ENCODE measurements at places on chromosomes 2 and 18. TPM values are rescaled to one million over a fixed set of nuclear protein-coding genes. Genes with fewer than 3 reads are reported as not detected.

- DNase-seq = no peak
Observed at GRCh38 chr2:85899284-85899683, 10.5 kb upstream of the ST3GAL5 start.

- no peak for DNase-seq
Observed at GRCh38 chr2:226909126-226909525, 73.3 kb downstream of the RHBDD1 start.

- peak; percentile 38 for DNase-seq
Observed at GRCh38 chr2:32357318-32358110, 691 bp downstream of the BIRC6 start.

DNA sequence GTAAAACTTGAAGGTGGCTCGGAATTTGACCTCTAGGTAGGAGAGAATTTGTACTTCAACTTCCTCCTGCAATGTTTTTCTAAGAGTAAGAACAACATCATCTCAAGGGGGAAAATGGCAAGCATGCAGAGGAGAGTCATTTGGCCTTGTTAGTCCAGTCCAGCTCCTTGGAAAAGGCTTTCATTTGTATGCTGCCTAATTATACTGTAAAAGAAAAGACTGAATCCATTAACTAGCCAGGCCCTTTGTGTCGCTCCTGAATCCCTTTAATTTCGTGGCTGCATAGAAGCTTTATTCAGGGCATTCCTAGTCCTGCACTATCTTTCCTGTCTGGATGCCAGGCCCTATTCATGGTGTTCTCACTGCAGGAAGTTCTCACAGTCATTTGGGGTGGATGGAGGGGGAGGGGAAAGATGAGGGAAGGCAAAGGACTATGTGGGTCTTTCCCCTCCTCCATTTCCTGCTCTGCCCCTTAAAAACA, 36.0 kb downstream of the PHLPP1 start:
- peak; percentile 32 for DNase-seq

- DNase-seq = no peak
Observed at GRCh38 chr2:16067037-16067406, 126.7 kb downstream of the MYCN start.

DNA sequence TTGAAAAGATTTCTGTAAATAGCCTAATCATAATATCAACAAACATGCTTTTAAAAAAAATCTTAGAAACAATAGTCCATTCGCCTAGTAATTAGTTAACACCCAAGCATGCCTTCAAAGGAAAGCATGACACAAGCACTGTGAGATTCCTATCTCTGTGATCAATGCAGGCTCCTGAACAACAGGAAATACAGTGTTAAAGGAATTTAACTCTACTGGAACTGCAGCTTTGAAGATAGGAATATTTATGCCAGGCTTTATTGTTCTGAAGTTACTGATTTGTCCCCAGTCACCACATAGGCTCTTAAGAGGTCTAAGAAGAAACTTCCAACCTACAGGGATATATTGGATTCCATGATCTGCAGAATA, 15.4 kb upstream of the FAM124B start:
- DNase-seq = no peak

DNA sequence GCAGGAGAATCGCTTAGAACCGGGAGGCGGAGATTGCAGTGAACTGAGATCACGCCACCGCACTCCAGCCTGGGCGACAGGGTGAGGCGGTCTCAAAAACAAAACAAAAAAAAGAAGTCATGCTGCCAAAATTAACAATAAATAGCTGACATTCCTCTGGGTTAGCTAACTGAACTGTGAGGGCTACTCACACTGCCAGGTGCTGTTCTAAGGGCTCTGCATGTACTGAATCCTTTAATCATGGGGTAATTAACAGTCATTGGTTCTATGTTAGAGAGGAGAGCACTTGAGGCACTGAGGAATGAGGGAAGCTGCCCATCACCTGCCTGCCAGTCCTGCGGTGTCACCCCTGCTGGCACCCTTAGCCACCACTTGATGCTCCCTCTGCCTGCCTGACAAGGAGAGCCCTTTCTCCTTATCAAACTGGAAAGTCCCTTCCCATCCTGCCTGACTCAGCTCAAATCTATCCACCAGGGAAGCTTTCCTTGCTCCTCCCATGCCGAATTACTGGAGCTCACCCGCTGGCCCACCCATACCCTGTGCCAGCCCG, 73.0 kb upstream of the RIOK3 start:
- peak; percentile 57 for DNase-seq

GRCh38 chr18:76399613-76400391, 95.2 kb downstream of the ZNF516 start:
- no peak for DNase-seq

- no peak for DNase-seq
Observed at GRCh38 chr2:196238836-196239380, 67.5 kb upstream of the STK17B start.

DNA sequence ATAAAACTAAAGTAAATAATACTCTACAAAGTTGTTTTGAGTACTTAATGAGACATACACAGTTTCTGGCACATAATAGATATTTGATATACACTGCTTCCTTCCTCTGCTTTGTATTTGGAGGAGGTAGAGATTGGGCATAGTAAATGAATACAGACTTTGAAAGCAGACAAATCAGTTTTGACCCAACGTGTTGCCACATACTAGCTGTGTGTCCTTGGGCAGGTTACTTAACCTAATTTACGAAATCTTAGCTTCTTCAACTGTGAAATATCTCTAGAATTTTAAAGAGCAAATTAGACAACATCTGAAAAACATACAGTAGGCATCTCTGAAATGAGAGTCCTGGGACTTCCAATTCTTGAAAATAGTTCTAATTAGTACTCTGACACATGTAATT, 425.4 kb downstream of the TGIF1 start:
- DNase-seq = no peak

- DNase-seq = no peak
Observed at GRCh38 chr2:179793902-179794301, 67.5 kb downstream of the ZNF385B start.

DNA sequence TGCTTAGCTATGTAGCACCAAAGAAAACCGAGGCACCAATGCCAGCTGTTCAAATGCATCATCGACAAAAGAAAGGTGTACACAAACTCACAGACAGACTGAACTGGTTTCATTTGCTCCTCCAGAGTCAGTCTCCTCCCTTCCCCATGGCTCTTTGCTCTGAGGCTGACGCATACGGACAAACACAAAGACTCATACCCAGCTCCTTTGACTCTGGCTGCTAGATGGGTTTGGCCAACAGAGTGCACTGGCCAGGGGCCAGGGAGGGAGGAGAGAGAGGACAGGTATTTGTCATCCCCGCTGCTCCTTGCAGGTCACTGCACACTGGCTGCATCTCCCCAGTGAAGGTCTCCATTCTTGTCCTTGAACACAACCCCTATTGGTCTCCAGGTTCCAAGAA, 40.7 kb downstream of the DNER start:
- DNase-seq = peak; percentile 55

- no peak for DNase-seq
Observed at GRCh38 chr18:43160509-43160908, 45.0 kb upstream of the RIT2 start.

DNA sequence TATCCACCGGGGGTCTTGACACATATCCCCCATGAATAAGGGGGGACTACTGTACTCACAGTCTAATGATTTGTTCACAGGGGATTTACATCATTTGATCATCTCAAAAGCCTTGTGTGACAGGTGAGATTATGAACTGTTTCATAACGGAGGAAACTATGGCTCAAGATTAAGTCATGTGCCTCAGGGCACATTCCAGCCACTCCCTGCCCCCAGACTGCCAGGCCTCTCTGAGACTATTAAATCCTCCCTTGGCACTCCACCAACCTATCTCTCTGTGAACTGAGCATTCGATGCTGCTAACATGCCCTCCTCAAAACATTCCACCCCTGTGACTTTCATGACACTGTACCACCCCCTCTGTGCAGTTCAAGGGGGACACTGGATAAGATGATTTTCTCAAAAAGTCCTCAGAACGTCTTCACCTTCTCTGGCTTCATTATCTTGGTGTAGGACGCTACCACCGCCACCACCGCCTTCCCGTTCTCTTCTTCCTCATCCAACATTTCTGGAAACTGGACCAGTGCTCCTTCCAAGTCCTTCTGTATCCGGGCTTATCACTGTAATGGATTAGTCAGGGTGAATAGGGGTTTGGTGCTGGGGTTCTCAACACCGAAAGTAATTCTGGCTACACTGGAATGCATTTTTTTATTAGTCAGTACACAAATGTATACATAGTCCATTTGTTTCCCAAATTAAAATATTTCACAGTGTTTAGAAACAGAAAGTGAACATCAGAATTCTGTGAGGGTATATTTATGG, 169.6 kb downstream of the KCNS3 start:
- peak; percentile 96 for DNase-seq

- DNase-seq = no peak
Observed at GRCh38 chr2:191946471-191947182, 99.7 kb upstream of the CAVIN2 start.

DNA sequence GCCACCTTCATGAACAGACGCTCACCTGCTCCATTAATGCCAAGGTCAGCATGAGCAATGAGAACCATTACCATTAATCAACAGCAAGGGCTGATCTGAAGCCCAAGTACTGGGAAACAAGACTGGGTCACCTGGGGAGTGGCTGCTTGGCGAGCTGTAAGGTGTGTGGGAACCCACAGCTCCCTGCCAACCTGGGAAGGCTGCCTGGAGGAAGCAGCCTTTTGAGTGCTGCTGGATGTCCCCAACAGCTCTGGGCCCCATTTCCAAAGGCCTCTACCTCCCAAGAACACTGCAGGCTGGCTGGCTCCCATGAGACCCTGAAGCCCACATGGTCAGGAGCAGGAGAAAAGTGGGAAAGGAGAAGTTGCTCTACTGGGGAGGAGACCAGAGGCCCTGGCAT, 62.1 kb downstream of the CYP26B1 start:
- DNase-seq = no peak

DNA sequence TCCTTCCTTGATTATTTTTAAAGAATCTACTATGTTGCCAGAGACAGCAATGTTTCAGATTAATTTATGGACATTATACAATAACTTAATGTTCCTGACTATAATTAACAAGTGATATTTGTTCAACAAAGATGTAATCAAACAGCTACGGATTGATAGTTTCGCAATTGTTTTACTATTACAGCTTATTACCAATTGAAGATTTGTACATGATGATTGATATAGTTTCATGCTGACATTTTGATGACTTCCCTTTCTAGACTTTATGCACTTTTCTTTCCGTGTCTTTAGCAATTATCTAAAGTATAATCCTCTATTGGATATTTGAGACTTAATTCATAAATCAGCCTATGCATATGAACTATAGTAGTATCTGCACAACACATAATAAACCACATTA, 6.5 kb downstream of the SP5 start:
- DNase-seq = no peak

Gene EMX1
- not detected for total RNA-seq

Gene SERPINB10
- 0.60 TPM for total RNA-seq

Gene CD8A
- not detected for total RNA-seq

Gene CGREF1
- total RNA-seq = 5.2 TPM

Gene GYPC
- total RNA-seq = 192 TPM

Gene ST6GAL2
- 28.6 TPM for total RNA-seq

Gene SNORC
- total RNA-seq = 0.24 TPM

Gene GCG
- total RNA-seq = 0.39 TPM

Gene ASTL
- not detected for total RNA-seq

Gene UGT1A8
- total RNA-seq = not detected

Gene IFIH1
- total RNA-seq = 13.1 TPM

Gene SCYGR4
- total RNA-seq = not detected

Gene RAB11FIP5
- 15.1 TPM for total RNA-seq

Gene COLEC12
- 103 TPM for total RNA-seq
